Suppressor macrophage treated with lipopolysaccharide for 4 hours (primary cell): ENCODE measurements at places on chromosomes 3 and 15.

DNA sequence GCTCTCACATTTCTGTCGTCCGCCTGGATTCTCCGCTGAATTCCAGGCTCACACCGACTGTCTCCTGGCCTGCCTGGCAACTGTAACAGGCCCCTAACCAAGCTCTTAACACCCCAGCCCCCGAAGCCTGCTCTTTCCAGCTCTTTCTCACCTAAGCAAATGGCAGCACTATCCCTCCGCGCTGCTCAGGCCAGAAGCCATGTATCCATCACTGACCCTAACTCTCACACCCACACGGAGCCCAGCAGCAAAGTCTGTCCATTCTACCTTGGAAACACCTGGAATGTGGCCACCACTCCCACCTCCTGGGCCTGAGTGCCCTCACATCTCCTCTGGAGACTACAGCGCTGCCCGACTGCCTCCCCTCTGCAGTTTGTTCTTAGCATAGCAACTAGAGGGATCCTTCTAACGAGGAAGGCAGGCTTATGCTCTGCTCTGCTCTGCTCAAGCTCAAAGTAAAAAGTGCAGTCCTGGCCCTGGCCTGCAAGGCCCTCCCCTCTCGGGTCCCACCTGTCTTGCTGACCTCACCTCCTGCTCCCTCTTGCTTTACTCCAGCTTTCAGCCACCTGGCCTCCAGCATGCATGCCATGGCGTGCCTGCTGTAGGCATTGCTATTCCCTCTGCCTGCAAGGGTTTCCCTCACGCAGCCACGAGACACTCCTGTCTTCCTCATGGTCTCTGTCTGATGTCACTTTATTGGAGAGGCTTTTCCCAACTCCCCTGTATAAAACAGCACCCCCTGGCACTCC is 27.2 kb downstream of the FEM1B start:
- no peak for DNase-seq

GRCh38 chr15:53875139-53875538 is 103.1 kb upstream of the UNC13C start:
- no peak for DNase-seq

- DNase-seq, result no peak
Measured at GRCh38 chr3:189204937-189205336, 33.2 kb downstream of the TPRG1 start.

GRCh38 chr3:100634493-100635272 is 25.3 kb downstream of the ADGRG7 start:
- DNase-seq, result peak; percentile 17

- peak; percentile 62 for DNase-seq
Measured at GRCh38 chr15:48800811-48801455, 9.9 kb downstream of the CEP152 start.

GRCh38 chr3:114928989-114929640 is 218.0 kb downstream of the ZBTB20 start:
- DNase-seq, result no peak

- DNase-seq, result no peak
Measured at GRCh38 chr15:66288551-66289185, 4.7 kb upstream of the DIS3L start.

DNA sequence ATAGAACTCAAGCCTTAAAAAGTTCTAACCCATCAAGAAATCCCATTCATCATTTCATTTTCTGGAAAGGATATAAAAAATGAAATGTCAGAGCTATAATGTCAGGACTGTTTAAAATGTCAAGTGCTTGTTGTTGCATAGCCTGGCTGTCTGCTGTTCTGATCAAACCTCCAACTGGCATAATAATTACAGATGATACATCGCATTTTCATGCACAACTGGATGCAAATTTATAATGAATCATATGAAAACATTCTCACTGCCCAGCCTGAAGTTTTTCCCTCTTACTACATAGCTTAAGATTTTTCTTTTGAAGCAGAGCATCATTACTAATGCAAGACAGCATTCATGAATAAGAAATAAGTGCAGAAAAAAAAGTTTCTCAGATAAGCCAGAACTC is 46.5 kb downstream of the GUCA1C start:
- DNase-seq, result no peak

DNA sequence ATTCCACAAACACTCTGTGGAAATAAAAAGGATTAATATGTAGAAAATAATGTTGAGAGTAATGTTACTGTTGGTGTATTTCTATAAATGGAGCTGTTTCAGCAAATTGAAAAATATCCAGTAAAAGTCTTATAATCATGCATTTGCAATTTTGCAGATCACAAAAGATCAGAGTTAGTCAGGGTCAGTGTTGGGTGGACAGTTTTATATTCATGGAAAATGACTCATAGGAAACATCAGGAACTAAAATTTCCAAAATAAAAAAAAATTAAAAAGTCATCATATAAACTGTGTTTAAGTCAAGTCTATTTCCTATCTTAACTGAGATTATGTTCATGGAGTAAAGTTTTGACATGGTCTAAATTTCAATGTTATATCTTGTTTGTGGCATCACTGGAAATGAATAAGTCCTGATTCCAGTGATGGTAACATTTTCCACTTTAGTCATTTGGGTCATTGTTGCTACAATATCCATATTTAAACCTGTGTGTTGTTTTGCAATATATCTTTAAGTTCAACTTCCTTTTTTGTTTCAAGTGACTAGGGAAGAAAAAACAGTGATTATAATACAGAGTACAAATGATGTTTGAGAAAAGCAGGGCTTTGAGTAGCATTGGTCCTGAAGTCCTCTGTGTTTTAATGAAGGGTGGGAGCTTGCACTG is 37.8 kb downstream of the MITF start:
- DNase-seq, result peak; percentile 86

DNA sequence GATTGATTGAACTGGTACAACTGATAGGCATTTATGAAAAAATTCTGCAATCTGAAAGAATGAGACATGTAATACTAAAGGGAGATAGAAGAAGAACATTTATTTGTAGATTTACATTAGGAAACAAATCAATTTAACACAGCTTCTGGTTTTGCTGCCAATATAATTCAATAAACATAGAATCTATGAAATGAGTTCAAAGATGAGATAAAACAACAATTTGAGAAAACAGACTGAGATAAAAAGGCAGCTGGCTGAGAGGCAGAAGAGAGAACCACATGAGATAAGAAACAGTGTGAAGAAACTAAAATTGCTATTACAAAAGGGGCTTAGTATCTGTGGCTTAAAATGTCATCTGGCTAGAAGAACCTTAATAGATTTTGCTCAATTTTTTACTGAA is 176.6 kb downstream of the PYDC2 start:
- no peak for DNase-seq

DNA sequence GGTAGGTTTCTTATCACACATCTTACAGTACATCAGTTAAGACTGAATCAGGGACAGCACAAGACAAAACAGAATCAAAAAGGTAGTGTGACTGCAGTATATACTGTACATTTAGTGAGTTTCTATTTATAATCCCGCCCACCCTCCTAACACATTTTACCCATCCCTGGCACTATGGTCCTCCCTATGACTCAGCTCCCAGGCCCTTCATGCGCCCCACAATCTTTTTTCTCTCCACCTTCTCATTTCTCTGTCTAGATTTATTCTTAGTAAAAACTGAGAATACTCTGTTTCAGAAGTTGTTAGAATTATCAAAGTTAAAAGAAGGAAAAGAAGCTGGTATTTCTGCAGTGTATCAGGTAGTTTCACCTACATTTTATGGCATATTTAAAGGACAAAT is 427.3 kb downstream of the CNTN4 start:
- no peak for DNase-seq

DNA sequence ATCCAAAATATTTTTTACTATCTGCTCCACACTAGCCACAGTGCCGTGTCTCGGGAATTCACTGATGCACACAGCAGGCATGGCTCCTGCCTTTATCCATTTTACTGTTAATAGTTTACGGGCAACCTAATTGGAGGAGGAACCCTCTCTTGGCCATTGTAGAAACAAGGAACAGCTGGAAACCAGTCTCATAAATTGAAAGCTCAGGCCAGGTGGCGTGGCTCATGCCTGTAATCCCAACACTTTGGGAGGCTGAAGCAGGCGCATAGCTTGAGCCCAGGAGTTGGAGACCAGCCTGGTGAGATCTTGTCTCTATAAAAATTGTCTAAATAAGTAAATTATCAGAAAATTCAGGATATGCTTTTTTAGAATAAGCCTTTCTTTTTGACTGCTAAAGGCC is 39.0 kb downstream of the IL5RA start:
- DNase-seq, result no peak

DNA sequence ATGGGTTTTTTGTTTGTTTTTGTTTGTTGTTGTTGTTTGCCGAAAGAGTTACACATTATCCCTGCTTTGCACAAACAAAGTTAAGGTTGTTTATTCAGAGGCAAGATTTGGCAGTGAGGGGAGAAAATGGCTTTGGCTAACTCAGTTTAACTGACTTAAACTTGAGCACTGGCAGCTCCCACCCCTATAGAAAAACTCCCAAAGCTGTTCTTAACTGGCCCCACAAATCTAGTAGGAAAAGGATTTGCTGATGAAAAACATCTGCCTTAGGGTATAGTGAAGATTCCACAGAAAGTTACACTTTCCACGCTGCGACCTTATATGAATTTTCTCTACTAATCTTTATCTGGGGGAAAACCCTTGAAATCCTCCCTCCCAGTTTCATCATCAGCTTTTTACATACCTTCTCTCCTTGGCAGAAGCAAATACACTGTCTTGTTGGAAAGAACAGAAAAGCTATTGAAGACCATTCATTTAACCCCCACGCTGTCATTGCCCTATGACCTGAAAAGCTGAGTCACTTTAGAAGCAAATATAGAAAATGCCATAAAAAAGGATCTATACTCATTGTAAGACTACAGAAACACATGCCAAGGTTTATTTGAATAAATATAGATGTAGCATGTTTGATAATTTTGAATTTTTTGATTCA is 551.7 kb downstream of the NR2F2 start:
- DNase-seq, result no peak

- no peak for DNase-seq
Measured at GRCh38 chr3:71251156-71251775, 332.3 kb downstream of the FOXP1 start.

DNA sequence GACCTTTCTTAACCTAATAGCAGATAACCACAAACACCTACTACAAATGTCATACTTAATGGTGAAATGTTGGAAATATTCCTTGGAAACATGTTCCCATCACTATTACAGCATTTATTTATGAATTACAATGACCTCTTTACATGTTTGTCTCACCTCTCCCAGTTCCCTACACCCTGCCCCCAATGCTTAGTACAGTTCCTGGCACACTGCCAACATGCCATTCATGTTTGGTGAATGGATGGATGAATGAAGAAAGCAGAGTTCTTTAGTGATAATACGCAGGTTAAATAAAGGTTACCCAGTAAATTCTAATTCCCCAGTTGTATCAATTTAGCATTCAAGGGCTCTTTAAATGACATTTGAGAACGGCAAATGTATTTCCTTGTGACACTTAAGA is 259.9 kb upstream of the ATP11B start:
- no peak for DNase-seq

DNA sequence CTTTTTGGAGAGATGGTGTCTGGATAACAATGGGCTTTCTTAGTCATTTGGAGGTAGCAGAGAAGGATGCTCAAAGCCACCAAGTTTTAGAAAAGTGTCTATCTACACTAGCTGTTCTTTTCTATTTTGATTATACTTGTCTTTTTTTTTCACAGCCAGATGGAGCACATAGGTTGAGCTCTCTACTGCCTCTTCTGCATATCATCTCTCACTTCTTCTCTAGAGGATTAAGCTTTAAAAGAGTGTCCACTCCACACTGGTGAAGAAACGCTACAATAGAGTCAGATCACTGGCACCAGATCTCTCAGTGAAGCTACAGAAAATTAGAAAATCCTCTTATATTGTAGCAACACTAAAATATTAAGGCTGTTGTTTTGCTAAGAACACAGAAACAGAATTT is 145.3 kb upstream of the MBNL1 start:
- DNase-seq, result no peak
